ENCODE measurements at places on chromosomes 11 and 22.

GRCh38 chr22:29302681-29303465 lies 3.6 kb upstream of the GAS2L1 start:
- DNase-seq = no peak

GRCh38 chr11:130710497-130711012 lies 205.7 kb downstream of the SNX19 start:
- DNase-seq = no peak

- DNase-seq = no peak
These were observed 9.8 kb upstream of the SPI1 start for GRCh38 chr11:47387944-47388696.

DNA sequence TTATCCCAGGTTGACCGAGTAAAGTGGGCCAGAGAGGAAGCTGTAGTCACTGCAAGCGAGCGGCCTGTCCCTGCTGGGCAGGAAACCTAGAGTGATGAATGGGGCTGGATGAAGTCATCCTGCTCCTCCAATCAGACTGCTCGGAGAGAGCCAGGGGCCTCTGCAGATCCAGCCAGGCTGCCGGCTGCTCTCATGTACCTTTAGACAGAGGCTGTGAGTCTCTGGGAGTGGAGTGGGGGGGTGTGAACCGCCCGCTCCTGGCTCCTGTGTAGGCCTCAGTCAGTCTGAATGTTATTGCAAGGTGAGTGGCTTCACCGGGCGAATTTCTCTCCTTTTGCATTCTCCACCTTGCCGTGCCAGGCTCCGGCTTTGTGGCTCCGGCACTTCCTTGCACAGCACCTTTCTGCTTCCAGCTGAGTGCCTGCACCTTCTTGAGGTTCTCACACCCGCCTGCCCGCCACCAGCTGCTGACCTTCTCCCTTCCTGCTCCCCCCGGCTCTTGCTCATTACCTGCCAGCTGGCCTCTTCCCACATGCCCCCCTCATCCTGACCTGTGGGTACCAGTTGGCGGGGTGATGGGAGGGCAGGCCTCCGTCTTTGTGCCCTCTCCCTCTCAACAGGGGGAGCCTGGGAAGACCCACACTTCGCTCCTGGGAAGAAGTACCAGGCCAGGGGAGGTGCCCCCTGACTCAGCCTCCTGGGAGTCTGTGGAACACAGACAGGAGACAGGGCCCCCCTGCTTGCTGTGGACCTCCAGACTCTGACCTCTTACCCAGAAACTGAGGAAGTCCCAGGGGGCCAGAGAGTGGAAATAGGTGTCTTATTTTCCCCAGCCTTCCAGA lies 79.9 kb downstream of the GRAMD1B start:
- DNase-seq = no peak

GRCh38 chr11:69647390-69647748 lies 6.4 kb downstream of the CCND1 start:
- no peak for DNase-seq

- DNase-seq = no peak
These were observed 46.7 kb upstream of the CCDC34 start for GRCh38 chr11:27409742-27410141.

- no peak for DNase-seq
These were observed 101.4 kb upstream of the ARHGAP42 start for GRCh38 chr11:100585728-100586127.

- no peak for DNase-seq
These were observed 5.6 kb downstream of the FBXO7 start for GRCh38 chr22:32480238-32480637.

DNA sequence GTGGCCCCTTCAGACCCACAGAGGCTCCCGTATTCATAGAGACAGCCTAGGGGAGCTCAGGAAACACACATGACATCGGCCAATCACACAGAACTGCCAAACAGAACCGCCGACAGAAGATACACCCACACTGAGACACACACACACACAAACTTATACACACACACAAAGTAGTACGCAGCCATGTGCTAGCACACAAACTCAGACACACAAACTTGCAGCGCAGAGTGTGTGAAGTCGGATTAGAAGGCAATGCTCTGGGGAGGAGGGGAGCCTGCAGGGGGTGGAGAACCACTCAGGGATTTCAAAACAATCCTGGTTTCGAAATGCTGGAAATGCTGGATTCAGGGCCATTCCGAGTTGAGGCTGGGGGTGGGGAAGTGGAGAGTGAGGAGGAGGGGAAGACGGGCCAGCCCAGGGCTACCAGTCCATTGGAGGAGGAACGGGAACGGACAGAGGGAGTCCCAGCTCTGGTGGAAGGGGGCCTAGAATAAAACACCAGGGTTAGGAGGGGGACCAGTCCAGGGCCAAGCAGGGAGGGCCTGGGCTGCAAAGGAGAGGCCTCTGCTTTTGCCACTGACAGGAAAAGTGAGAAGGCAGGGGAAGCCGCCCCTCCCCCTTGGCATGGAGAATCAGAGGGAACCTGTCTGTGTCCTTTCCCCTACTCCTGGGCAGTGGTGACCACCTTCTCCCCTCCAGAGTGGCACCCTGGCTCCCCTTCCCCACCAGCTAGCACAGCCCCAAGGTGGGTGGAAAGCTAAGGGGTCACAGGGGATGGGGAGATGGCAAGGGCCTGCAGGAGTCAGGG lies 4.4 kb downstream of the BCL9L start:
- DNase-seq = no peak

GRCh38 chr11:65636108-65637031 lies 1.5 kb upstream of the SIPA1 start:
- no peak for DNase-seq

DNA sequence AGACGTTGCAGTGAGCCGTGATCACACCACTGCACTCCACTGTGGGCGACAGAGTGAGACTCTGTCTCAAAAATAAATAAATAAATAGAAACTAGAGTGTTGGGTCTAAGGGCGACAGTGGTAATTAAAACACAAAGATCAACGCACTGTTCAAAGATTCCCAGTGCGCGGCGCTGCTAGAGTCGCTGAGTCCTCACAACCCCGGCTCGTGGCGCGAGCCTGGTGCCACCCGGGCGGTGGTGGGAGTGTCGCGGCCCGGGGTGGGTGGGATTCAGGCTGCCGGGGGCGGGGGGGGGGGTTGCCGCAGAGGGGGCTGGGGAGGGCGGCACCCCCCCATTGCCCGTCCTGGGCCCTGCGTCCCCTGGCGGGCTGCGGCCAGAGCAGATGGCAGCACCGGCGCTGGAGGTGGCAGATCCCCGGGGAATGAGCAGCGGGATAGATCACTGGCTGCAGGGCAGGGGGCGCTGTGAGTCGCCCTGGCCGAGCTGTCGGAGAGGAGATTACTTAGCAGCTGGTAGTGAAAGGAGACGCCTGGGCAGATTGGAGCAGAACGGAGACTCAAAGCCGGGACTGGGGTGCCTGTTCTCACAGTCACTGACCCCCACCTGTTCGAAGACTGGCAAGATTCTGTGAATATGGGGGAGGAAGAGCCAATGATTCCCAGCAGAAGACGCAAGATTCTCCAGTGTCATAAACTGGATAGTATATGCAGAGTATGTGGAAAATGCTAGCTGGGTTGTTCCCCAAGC lies 30.2 kb upstream of the APOBEC3A start:
- DNase-seq = no peak

GRCh38 chr22:46027211-46028105 lies 50.5 kb upstream of the WNT7B start:
- no peak for DNase-seq

DNA sequence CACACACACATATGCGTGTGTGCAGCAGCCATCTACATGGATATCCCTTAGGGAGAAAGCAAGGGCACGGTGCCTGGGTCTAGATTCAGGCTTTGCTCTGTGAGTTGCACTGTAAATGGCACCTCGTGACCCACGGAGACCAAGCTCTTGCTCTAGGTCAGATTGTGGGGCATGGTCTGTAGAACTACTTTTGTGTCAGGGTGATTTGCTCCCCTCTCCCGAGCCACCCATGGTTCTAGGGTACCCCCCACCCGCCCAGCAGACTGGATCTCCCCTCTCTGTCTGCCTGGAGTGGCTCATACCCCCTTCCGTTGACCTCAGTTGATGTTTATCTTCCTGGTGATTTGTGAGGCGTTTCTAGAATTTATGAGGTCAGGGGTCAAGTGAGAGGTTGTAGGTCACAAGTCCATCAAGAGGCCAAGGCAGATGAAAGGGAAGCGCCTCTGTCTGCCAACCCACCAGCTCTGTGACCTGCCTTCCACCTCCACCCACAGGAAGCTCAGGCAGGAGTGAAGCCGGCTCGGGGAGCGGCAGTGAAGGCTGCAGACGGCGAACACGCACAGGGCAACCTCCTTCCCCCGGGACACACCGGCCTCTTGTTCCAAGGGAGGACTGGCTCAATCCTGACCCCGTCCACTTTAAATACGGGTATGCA lies 76.2 kb upstream of the TTLL12 start:
- peak; percentile 10 for DNase-seq

DNA sequence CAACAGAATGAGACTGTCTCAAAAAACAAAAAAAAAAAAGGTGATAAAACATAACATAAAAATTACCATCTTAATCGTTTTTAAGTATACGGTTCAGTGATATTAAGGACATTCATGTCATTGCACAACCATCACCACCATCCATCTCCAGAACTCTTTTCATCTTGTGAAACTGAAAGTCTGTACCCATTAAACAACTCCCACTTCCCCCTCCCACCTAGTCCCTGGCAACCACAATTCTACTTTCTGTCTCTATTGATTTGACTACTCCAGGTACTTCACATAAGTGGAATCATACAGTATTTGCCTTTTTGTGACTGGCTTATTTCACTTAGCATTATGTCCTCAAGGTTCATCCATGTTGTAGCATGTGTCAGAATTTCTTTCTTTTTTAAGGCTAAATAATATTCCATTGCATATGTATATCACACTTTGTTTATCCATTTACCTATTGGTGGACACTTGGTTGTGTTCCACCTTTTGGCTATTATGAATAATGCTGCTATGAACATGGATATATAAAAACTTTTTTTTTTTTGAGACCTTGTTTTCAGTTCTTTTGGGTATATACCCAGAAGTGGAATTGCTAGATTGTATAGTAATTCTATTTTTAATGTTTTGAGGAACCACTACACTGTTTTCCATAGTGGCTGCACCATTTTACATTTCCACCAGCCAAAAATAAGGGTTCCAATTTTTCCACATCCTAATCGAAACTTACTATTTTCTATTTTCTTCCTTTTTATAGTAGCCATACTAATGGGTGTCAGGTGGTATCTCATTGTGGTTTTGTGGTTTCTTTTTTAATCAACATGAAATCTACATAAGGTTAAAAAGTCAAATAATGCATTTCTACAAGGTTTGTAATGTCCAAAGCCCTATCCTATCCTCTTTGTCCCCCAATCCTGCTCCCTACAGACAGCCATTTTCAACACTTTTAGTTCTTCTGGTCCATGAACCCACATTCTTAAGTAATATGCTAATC lies 23.4 kb upstream of the PIK3C2A start:
- DNase-seq = no peak

DNA sequence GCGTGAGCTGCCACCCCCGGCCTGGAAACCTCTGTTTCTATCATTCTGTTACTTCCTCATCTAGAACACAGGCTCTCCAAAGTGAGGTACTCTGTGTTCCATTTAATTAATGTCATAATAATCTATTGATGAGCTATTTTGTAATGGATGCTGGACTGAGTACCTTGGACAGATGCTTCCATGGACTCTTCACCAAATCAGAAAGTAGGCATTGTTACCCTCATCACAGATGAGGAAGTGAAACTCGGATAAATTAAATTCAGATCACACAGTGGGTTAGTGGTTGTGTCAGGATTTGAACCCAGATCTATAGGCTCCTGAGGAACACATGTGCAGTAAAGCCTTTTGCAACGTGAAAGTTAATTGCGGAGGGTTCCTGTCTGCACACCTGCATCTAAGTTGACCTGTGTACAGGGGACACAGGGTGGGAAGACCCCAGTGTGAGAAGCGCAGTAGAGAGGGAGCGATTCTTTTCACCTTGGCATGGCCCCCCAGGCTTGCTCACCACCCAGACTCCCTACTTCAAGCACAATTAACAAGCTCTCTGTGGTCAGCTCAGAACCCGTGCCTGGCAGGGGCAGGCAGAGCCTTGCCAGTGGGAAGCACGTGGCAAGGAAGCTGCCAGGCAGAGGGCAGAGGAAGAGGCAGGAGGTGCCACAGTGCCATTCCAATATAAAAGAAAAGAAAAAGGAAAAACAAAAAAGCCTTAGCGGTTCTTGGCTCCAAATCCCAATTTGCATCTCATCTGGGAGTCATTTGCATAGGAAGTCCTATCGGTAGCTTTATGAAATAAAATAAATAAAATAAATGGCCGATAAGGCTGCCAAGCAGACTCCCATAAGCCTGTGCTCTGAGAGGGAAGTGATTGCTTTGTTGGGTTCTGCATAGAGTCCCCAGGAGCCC lies 239.3 kb downstream of the GRIK4 start:
- no peak for DNase-seq

- DNase-seq = peak; percentile 4
These were observed 3.9 kb downstream of the JOSD1 start for GRCh38 chr22:38696606-38697424.

GRCh38 chr11:114147375-114148012 lies 88.0 kb downstream of the ZBTB16 start:
- no peak for DNase-seq

- no peak for DNase-seq
These were observed 58.3 kb downstream of the CCDC83 start for GRCh38 chr11:85913513-85913912.

GRCh38 chr22:32700191-32700882 lies 101.2 kb upstream of the TIMP3 start:
- DNase-seq = no peak

DNA sequence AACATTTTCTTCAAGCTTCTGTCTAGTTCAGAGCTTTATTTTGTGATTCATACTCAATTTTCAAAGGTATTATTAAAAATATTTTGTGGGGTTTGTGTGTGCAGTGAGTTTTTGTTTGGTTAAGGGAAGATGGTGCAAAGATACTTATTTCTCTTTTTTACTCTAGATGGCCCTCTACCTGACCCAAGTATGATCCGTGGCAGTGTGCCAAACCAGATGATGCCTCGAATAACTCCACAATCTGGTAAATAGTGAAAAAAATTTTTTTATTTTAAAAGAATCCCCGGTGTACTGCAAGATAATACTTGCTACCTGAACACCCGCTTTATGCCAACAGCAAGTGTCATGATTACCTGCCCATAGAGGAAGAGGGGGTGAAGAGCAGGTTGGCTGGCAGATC lies 54.2 kb downstream of the EP300 start:
- DNase-seq = no peak

GRCh38 chr11:15222777-15223176 lies 108.1 kb downstream of the INSC start:
- no peak for DNase-seq

DNA sequence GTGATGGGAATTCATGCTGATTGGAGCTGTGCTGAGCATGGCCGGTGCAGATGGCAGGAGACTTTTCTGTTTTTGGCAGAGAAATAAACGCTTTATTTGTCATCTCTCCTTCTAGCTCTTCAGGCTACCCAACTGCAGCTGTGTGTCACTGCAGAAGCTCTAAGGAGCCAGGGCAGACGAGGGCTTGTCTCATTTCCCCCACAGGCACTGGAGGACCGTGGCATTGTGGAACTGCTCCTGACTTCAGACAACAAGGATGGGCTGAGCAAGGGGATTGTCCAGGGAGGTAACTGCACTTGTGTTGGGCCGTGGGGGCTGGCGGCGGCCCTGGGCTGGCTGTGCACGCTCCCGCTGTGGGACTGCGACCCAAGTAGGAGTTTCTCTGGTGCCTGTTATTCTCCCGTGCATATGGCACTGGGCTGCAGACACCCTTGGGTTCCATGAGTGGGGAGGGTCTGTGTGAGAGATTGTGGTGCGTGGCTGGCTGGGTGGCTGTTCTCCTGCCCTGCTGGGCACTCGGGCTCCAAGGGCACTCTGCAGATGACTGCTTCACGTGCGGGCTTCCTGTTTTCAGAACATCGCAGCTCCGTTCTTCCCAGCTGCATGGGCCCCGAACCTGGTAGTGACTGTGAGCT lies 27.2 kb downstream of the GLB1L2 start:
- DNase-seq = no peak

- no peak for DNase-seq
These were observed 53.1 kb downstream of the GALNT18 start for GRCh38 chr11:11568651-11569229.
